ENCODE measurements at places on chromosomes 11 and 22.

DNA sequence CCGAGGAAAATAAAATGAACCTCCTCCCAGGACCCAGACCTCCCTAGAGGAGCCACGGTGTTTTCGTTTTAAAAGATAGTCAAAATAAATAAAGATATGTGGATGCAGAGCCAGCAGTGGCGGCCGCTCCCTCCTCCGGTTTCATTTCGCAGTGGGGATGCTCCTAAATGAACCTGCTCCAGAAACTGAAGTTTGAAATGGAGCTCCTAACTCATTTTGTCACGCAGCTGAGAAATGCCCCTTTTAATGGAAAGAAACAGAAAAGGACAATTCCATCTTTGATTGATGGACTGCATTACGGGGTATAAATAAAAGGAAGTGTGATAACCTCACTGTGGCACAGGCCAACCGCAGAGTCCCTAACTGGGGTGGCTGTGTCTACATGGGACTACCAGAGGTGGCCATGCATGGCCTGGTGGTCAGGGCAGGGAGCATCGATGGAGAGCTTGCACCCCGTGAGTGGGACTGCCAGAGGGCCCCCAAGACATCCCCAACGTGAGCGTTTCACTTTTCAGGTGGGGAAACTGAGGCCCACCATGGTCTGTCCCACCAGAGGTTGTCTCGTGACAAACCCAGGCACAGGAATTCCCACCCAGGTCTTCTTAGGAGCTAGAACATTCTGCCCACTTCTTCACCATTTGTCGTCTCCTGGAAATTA, 426.6 kb downstream of the BRD1 start:
- no peak for DNase-seq

DNA sequence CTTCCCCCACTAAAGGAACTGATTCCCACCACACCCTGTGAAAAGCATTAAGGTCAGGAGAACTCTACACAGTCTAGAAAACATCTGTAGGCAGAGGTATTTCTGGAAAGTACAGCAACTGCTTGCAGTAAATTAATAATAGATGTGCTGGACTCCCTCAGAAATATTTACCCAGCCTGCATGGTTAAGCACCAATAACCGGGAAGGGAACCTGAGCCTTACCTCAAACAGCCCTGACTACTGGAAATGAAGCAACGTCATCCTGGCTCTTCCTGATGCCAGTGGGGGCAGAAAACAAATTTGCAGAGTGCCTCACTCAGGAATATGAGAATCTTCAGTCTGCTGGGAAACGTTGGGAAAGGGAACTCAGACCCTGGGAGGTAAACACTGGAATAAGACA, 318.1 kb downstream of the TENM4 start:
- DNase-seq = no peak

GRCh38 chr11:134120921-134121526, 52.2 kb downstream of the JAM3 start:
- DNase-seq = no peak

DNA sequence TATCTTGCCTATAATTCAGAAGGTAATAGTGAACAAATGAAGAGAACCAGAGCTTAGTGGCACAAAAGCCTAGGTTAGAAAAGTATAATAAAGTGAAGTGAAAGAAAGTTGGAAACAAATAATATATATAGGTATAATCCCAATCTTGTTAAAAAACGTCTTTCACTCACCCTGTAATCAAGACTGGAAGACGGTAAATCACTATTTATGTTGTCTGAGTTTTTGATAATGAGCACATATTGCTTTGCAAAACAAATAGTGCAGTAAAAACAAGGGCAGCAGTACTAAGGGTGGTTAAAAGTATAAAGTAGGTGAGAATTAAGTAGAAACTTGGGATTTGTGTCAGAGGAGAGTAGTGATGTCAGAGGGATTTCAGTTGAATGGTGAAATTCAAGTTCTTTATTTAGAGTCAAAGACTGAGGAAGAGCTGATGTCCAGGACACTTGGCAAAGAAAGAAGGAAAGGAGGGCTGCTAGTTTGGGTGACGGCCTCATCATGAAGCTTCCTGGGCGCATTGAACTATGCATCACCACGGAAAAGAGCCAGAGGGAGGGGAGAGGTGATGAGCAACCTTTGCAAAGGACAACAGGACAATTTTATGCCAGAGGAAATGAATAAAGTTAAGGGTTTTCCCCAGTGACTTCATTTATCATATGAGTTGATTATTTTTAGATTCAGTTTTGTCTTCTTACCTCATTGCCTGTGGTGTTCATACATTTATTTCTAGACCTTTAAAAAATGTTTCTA, 11.4 kb downstream of the NCAM1 start:
- no peak for DNase-seq

- no peak for DNase-seq
These were observed 1.5 kb downstream of the THAP7 start for GRCh38 chr22:21000207-21000986.

GRCh38 chr11:122756417-122756816, 81.9 kb upstream of the CRTAM start:
- DNase-seq = no peak

- DNase-seq = no peak
These were observed 51.3 kb upstream of the ARFGAP3 start for GRCh38 chr22:42908374-42908746.

DNA sequence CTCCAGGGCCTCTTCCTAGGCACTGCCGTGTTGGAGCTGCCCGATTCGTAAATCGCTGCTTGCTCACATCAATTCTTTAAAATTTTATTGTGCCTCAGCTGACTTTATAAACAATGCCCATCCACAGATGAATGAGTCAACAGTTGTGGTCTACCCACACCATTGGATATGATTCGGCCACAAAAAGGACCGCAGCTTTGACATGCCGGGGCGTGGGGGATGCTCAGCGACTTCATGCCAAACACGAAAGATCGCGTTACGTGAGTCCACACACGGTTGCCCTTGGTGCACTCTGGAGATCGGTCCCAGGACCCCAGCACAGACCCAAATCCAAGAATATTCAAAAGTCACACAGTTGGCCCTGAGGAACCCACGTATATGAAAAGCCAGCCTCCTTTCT, 195.7 kb downstream of the CTTN start:
- DNase-seq = no peak

DNA sequence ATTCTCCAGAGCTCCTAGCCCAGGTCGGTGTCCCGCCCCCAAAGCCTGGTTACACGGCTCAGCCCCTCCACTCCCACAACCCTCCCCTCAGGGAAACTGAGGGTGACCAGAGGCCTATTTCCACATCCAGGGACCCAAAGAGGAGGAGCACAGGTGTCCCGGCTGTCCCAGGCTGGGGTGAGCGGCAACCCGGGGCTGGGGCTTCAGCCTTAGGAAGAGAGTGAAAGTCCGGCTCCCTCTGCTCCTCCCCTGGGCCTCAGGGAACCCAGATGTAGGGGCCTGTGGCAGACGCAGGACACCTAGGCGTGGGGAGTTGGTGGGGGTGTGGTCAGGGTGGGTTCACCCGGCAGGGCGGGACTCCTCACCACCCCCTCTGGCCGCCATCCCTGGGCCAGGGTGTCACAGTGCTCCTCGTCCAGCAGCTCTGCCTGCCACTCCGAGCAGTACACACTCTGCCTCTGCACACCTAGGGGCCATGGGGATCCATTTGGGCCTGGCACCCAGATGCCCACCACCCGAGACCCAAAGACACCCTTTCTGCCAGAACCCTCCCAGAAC, 63.1 kb downstream of the ARFGAP3 start:
- DNase-seq = no peak

- DNase-seq = no peak
These were observed 31.7 kb upstream of the OAF start for GRCh38 chr11:120179057-120179672.

GRCh38 chr11:97544431-97544830, 1154.6 kb downstream of the JRKL start:
- DNase-seq = no peak

- no peak for DNase-seq
These were observed 4.8 kb downstream of the RPS3 start for GRCh38 chr11:75403983-75404658.

- DNase-seq = peak; percentile 75
These were observed 431 bp downstream of the SLC37A2 start for GRCh38 chr11:125063429-125064043.

All from H7 (cell line).